Stimulated activated CD8-positive, alpha-beta memory T cell treated with anti-CD3 and anti-CD28 coated beads, Interleukin-15, amount 100 ng/mL, for 4 hours (primary cell): ENCODE measurements at places on chromosomes 1 and 21.

- DNase-seq = no peak
Measured at GRCh38 chr1:93349231-93350135, 3.8 kb downstream of the DR1 start.

DNA sequence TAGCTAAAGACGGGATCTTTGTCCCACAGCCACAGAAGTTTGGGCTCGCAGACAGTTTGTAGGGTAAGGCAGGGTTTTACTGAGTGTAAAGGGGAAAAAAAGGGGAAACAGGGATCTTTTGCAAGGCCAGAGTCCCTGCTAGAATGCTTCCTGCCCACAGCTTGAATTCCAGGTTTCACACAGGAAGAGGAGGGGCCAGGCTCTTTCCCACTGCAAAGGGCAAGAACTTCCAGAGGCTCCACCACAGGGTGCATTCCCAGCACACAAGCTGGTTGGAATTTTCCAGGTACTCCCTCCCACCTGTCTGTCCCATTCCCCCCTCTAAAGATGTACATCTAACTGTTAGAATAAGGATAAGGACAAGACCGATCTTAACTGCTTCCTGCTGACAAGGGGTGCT lies 1126.9 kb downstream of the KCNT2 start:
- DNase-seq = no peak

DNA sequence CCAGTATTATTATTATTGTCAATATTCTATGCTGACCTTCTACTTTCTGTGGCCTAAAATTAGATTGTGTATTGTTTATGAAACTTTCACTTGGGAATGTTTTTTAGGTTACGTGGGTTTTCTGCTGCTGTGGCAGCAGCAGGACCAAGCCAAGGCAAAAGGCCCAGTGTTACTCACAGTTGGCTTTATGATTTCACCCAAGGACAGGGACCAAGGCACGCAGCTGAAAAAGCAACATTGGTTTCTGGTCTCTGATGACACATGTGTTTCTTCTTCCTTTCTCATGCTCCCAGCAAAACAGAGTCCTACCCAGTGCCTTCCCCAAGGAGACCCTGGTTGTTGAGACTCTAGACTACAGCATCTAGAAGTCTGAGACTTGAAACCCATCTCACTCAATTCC lies 413.7 kb downstream of the SETD4 start:
- DNase-seq = no peak

DNA sequence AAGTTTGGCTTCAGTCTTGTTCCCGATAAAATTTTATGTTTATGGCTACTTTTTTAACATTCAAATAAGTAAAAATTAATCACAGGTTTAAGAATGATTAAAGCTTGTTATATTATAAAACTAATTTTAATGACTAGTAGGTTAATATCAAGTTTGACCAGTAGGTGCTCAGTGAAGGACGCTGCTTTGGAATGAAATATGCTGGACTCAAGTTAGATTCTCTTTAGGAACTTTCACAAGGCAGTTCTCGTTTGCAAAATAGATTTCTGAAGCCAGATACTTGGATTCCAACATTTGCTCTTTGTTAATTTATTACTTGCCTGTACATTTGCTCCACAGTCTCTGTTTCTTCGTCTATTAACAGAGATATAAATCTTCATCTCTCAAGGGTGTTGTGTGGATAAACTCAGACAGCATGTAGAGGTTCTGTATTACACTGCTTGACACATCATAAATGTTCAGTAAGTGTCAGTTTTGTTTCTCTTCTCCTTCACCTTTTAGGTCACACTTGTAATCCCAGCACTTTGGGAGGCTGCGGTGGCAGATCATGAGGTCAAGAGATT lies 432.8 kb upstream of the CHRM3 start:
- DNase-seq = no peak
